Pancreas (tissue), 10 donors: ENCODE measurements at places on chromosomes 16 and 17. TPM values are rescaled to one million over a fixed set of nuclear protein-coding genes. Genes with fewer than 3 reads are reported as not detected.

Gene MT1M
- total RNA-seq, result 10.8 TPM

Gene HAPSTR1
- total RNA-seq, result 18.7 TPM

Gene CANT1
- 24.1 TPM for total RNA-seq

Gene CCL4
- 2.0 TPM for total RNA-seq

Gene P2RX1
- 17.7 TPM for total RNA-seq

Gene KRTAP4-3
- not detected for total RNA-seq

Gene CLEC10A
- total RNA-seq, result 0.28 TPM

Gene GRAPL
- not detected for total RNA-seq

Gene KRTAP3-1
- not detected for total RNA-seq

Gene IL21R
- 0.79 TPM for total RNA-seq

DNA sequence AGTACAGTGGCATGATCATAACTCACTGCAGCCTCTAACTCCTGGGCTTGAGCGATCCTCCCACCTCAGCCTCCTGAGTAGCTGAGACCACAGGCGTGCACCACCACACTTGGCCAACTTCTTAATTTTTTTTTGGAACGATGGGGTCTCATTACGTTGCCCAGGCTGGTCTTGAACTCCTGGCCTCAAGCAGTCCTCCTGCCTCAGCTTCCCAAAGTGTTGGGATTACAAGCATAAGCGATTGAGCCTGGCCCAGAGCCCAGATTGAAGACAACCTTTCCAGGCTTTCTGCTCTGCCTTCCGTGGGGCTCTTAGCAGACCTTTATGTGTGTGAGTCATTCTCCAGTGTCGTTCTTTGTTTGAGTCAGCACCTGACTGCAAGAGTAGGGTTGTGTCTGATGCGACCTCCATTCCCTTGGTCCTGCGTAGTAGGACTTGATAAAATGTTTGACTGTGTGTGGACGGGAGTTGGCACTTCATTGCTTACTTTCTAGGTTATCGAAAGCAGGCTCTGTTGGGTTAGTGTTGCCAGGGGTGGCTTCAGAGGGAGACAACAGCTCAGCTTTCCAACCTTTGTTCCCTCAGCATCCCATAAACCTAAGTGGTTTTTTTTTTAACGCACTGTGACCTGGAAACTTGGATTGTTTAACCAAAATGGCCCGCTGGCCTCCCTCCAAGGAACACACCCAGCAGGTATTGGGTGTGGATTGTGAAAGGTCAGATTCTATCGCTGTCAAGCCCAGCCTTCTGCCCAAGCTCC, 26.4 kb downstream of the EEF2K start:
- no peaks in the 10 kb centered on the region for H3K36me3 ChIP-seq
- peak overlapping the region; percentile 36 for H3K27ac ChIP-seq
- H3K4me3 ChIP-seq, result no peak overlapping the region
- H3K4me1 ChIP-seq, result peaks cover 7% of the 10 kb centered on the region
- peak; percentile 87 for DNase-seq
- no peaks in the 10 kb centered on the region for H3K27me3 ChIP-seq

GRCh38 chr16:78902321-78902720, 698.2 kb downstream of the MAF start:
- no peak overlapping the region for H3K4me3 ChIP-seq
- no peaks in the 10 kb centered on the region for H3K36me3 ChIP-seq
- no peaks in the 10 kb centered on the region for H3K4me1 ChIP-seq
- H3K27ac ChIP-seq, result no peak overlapping the region

DNA sequence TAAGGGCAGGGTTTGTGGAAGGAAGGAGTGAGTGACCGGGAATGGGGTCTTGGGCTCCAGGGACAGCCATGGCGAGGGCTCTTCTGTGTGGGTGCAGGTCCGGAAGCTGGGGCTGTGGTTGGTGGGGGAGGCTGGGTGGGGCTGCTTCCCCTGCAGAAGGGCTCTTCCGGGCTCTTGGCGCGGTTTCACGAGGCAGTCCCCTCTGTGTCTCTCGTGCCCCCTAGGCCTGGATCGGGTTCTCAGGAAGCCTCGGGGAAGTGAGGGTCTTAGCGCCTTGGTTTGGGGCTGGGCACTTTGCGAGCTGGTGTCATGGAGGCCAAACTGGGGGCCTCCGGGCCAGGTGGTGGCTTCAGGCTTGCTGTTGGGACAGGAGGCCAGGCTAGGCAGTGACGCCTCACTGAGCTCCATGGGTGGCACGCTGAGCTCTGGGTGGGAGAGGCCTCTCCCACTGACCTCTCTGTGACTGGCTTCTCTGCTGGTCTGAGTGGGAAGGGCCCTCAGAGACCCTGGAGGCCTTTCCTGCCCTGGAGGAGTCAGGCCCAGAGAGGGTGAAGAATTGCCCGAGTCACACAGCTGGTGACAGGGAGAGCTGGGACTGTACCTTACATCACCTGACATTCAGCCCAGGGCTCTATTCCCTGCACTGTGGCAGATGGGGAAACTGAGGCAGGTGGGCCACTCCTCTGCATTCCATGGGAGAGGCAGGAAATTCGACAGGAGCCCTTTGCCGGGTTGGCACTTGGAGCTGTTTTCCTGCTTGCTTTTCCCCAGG, 8.2 kb downstream of the ADCY7 start:
- no peaks in the 10 kb centered on the region for H3K4me1 ChIP-seq
- H3K36me3 ChIP-seq, result no peaks in the 10 kb centered on the region
- H3K27ac ChIP-seq, result no peak overlapping the region
- no peak for DNase-seq

DNA sequence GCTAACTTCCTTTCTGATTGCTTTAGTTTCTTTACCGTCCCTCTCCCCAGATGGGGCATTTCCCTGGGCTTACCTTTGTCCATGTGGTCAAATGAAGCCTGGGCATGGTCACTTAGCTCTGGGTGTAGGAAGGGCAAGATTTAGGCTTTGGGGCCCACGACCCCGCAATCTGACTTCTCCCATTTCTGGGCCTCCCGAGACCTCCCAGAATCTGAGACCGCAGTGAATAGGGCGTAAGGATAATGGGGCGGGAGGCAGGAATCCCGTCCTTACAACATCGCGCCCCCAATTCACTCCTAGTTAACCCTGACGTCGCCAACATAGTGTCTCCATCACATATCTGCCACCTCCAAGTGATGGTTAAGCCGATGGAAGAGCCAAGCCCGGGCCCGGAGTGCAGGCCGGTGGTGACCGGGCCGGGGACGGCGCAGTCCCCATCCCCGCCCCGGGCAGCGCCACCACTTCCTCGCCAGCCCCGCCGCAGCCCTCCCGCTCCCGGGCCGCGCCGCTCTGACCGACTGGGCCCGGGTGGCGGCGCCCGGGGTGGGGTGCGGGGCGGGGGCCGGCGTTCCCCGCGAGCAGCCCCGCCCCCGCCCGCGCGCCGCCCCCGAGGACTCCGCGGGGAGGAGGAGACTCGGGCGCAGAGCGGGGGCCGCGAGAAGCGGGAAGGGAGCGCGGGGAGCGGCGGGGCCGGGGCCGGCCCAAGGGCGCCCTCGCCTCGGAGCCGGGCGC, at the start of gene RHBDL3:
Gene RHBDL3, plus strand, starts transcription at position 641 of the 732 bp plus-strand sequence. CDS start 358 bp downstream, outside the sequence.
- peak within 1 kb of the TSS; percentile 46 for H3K4me3 ChIP-seq
- no peaks in the 10 kb centered on the region for H3K27me3 ChIP-seq
- no peaks in the 10 kb centered on the region for H3K36me3 ChIP-seq
- DNase-seq, result no peak
- H3K4me1 ChIP-seq, result no peaks in the 10 kb centered on the region

- no peak for DNase-seq
- H3K4me1 ChIP-seq, result no peaks in the 10 kb centered on the region
- H3K27ac ChIP-seq, result no peak overlapping the region
- no peaks in the 10 kb centered on the region for H3K36me3 ChIP-seq
Measured at GRCh38 chr16:55052741-55053415, 122.2 kb downstream of the IRX5 start.

DNA sequence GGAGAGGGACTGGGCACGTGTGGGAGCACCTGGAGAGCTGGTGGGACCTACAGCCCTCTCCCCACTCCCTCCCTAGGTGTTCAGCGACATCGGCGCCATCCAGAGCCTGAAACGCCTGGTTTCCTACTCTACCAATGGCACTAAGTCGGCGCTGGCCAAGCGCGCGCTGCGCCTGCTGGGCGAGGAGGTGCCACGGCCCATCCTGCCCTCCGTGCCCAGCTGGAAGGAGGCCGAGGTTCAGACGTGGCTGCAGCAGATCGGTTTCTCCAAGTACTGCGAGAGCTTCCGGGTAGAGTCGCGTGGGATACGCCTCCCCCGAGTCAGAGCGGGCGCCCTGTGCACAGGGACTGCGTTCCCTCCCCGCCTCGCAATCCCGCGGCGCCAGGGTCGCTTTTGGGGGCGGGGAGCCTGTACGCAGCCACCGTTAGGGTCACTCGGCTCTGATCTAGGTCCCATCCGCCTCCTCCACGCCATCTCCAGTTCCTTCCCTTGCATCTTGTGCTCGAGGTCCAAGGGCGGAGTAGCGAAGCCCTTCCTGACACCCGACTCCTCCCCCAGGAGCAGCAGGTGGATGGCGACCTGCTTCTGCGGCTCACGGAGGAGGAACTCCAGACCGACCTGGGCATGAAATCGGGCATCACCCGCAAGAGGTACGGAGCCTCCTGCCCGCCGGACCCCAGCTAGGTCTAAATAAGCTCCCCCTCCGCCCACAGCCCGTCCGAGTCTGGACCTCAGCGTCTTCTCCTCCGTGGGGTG, 13.0 kb downstream of the SARM1 start:
- no peaks in the 10 kb centered on the region for H3K27me3 ChIP-seq
- H3K36me3 ChIP-seq, result peaks cover 14% of the 10 kb centered on the region
- DNase-seq, result peak; percentile 88

DNA sequence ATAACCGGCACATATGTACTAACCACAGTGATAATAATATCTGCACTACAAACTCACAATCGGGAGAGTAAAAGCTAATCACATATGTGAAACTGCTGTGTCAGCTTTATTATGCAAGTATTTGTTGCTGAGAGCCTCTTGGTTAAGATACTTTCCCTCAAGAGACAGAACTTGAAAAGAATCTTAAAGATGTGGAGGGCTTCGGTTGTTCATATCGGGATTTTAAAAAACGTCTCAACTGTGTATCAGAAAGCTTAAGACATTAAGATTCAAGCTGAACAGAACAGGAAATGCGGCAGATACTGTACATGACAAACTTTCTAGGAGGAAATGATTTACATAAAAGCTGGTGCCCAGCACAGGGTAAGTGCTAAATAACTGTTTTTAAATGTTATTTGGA, 27.5 kb upstream of the HLF start:
- no peak overlapping the region for H3K4me3 ChIP-seq
- no peak for DNase-seq
- H3K27me3 ChIP-seq, result no peaks in the 10 kb centered on the region
- H3K27ac ChIP-seq, result no peak overlapping the region
- H3K4me1 ChIP-seq, result no peaks in the 10 kb centered on the region
- no peaks in the 10 kb centered on the region for H3K36me3 ChIP-seq

- no peak for DNase-seq
- no peaks in the 10 kb centered on the region for H3K36me3 ChIP-seq
- no peak overlapping the region for H3K4me3 ChIP-seq
- H3K27me3 ChIP-seq, result no peaks in the 10 kb centered on the region
- no peak overlapping the region for H3K27ac ChIP-seq
Measured at GRCh38 chr16:76441876-76442275, 164.7 kb downstream of the CNTNAP4 start.

GRCh38 chr16:2252806-2253148, 1.4 kb upstream of the ECI1 start:
- no peak overlapping the region for H3K4me3 ChIP-seq
- DNase-seq, result peak; percentile 14
- H3K36me3 ChIP-seq, result peaks cover 48% of the 10 kb centered on the region
- peaks cover 8% of the 10 kb centered on the region for H3K4me1 ChIP-seq
- H3K27me3 ChIP-seq, result no peaks in the 10 kb centered on the region

- H3K27me3 ChIP-seq, result no peaks in the 10 kb centered on the region
- H3K4me3 ChIP-seq, result peak overlapping the region; percentile 81
- H3K27ac ChIP-seq, result peak overlapping the region; percentile 82
- H3K36me3 ChIP-seq, result no peaks in the 10 kb centered on the region
- peaks cover 6% of the 10 kb centered on the region for H3K4me1 ChIP-seq
- DNase-seq, result peak; percentile 38
Measured at GRCh38 chr17:62966426-62967204, 580 bp downstream of the TANC2 start.

- no peak for DNase-seq
- no peaks in the 10 kb centered on the region for H3K4me1 ChIP-seq
- no peak overlapping the region for H3K27ac ChIP-seq
- H3K4me3 ChIP-seq, result no peak overlapping the region
- no peaks in the 10 kb centered on the region for H3K36me3 ChIP-seq
Measured at GRCh38 chr16:81066681-81067080, 10.4 kb downstream of the C16orf46 start.

- no peak overlapping the region for H3K27ac ChIP-seq
- no peaks in the 10 kb centered on the region for H3K36me3 ChIP-seq
- no peak for DNase-seq
- H3K27me3 ChIP-seq, result no peaks in the 10 kb centered on the region
Measured at GRCh38 chr16:58030136-58030840, 4.7 kb downstream of the MMP15 start.

- no peaks in the 10 kb centered on the region for H3K36me3 ChIP-seq
- H3K4me1 ChIP-seq, result no peaks in the 10 kb centered on the region
- no peak for DNase-seq
- H3K27ac ChIP-seq, result no peak overlapping the region
Measured at GRCh38 chr17:57349541-57350247, 93.4 kb downstream of the MSI2 start.

GRCh38 chr17:58318065-58318481, 10.5 kb downstream of the TSPOAP1 start:
- H3K4me1 ChIP-seq, result no peaks in the 10 kb centered on the region
- H3K27me3 ChIP-seq, result no peaks in the 10 kb centered on the region
- no peak for DNase-seq
- H3K36me3 ChIP-seq, result no peaks in the 10 kb centered on the region

- H3K36me3 ChIP-seq, result no peaks in the 10 kb centered on the region
- H3K4me3 ChIP-seq, result no peak overlapping the region
- no peaks in the 10 kb centered on the region for H3K4me1 ChIP-seq
- no peak for DNase-seq
Measured at GRCh38 chr16:19095654-19096053, 18.1 kb upstream of the ITPRIPL2 start.

GRCh38 chr16:69201787-69202186, 14.8 kb downstream of the SNTB2 start:
- no peaks in the 10 kb centered on the region for H3K36me3 ChIP-seq
- H3K27ac ChIP-seq, result no peak overlapping the region
- DNase-seq, result no peak
- no peaks in the 10 kb centered on the region for H3K27me3 ChIP-seq
- no peak overlapping the region for H3K4me3 ChIP-seq

DNA sequence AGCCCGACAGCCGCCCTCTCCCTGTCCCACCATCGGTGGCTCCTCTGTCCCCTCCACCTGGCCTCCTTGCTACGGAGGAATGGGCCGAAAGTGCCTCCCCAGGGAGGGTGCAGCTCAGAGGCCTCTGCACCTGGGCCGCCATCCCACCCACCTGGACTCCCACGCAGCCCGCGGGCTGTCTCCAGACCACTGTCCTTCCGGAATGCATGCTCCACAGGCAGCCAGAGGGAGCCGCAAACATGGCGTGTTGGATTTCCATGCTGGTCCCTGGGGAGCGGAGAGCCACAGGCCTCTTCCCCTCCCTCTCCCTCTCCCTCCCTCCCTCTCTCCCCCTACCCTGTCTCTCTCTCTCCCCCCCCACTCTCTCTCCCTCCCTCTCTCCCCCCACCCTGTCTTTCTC, 3.0 kb downstream of the SSTR5 start:
- no peak for DNase-seq
- no peak overlapping the region for H3K4me3 ChIP-seq
- peaks cover 4% of the 10 kb centered on the region for H3K4me1 ChIP-seq
- no peak overlapping the region for H3K27ac ChIP-seq
- no peaks in the 10 kb centered on the region for H3K27me3 ChIP-seq

- no peak within 1 kb of the TSS for H3K27ac ChIP-seq
- H3K27me3 ChIP-seq, result no peaks in the 10 kb centered on the region
- no peak within 1 kb of the TSS for H3K4me3 ChIP-seq
Measured at GRCh38 chr17:36001110-36001771, at the start of gene CCL15. CCL15 (minus strand) TSS chr17:36001553; CDS start chr17:36001492, 61 bp downstream.

GRCh38 chr16:20004931-20005330, 68.8 kb downstream of the GPR139 start:
- no peaks in the 10 kb centered on the region for H3K36me3 ChIP-seq
- H3K4me3 ChIP-seq, result no peak overlapping the region
- no peak overlapping the region for H3K27ac ChIP-seq
- DNase-seq, result no peak
- peaks cover 3% of the 10 kb centered on the region for H3K4me1 ChIP-seq
